Mammary epithelial cell (primary cell): ENCODE measurements at places on chromosomes 6 and 20.

- no peak for DNase-seq
Measured at GRCh38 chr6:167134448-167135328, 11.8 kb downstream of the CCR6 start.

- DNase-seq: no peak
Measured at GRCh38 chr6:69570106-69570505, 226.7 kb downstream of the LMBRD1 start.

- DNase-seq: no peak
Measured at GRCh38 chr6:111779660-111780059, 93.6 kb downstream of the FYN start.

GRCh38 chr6:158729906-158730540, 80.2 kb downstream of the SYTL3 start:
- no peak for DNase-seq

DNA sequence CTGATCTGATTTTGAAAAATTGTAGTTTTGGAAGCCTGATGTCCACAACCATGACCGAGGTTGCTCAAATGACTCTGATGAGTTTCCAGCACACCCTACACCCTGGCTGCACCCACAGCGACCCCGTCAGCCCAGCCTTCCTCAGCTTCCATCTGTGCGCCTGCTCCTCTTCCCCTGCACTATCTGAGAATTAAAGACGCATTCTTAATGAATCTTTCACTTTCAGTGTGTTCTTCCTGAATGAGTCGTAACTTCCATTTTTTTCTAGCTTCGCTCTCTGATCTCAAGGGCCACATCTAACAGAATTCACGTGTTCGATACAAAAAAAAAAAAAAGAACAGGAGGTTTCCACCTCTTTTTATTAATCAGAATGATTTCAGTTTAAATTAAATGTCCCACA, 21.3 kb upstream of the RREB1 start:
- no peak for DNase-seq

GRCh38 chr6:33272275-33273128, 627 bp downstream of the RPS18 start:
- DNase-seq: no peak

GRCh38 chr6:34110610-34111009, 35.3 kb downstream of the GRM4 start:
- no peak for DNase-seq

DNA sequence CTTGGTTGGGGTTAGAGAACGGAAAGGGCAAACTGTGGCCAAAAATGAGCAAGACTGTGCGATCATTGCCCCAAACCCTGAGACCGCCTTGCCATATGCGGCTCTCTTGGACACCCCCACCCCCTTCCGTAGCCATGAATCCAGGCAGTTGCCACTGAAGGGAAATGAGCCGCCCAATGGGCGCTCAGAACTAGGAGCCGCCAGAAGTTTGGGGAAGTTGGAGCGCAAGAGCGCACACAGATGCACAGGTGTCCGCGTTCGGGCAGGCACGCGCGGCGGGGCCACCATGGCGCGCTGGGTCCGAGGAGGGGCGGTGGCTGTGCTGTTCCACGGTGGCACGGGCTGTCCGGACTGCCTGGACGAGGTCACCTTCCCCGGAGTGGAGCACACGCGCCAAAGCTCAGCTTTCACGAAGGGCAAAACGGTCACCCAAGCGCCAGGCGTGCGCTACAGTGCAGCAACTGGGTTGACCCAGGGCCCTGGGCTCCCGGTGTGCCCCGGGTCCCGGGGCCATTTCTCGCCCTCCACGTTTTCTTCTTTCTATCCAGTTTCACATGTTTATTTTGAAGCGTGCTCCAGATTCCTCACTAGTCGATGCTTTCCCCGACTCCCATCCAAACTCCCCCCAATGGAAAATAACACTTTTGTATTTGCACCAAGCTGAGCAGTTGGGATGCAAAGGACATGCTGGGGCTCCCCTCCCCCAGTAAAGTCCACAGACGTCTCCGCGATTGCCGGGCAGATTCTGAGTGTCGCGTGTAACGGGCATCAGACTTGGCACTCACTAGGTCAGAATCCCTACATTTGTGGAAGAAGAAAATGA, 906 bp upstream of the PDE10A start:
- DNase-seq: peak; percentile 20

GRCh38 chr6:149843051-149843633, 21.0 kb downstream of the LRP11 start:
- no peak for DNase-seq

- DNase-seq: no peak
Measured at GRCh38 chr6:137968901-137969300, 101.8 kb downstream of the TNFAIP3 start.

DNA sequence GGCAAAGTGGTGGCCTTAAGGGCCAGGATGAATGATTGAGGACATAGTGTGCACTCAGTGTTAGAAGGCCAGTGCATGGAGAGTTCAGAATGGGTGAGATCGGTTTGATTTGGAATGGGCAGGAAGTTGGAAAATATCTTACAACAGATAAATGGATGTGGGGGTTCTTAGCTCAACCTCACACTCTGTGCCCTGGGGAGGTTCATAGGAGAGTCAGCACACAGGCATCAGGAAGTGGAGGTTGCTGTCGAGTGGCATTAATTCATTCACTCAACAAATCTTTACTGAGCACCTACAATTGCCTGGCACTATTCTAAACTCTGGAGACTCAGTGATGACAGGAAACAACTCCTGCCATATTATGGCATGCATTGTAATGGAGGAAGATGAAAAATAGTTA, 313.7 kb upstream of the SUPT3H start:
- no peak for DNase-seq

GRCh38 chr6:83867527-83868161, 8.2 kb downstream of the CYB5R4 start:
- peak; percentile 95 for DNase-seq

DNA sequence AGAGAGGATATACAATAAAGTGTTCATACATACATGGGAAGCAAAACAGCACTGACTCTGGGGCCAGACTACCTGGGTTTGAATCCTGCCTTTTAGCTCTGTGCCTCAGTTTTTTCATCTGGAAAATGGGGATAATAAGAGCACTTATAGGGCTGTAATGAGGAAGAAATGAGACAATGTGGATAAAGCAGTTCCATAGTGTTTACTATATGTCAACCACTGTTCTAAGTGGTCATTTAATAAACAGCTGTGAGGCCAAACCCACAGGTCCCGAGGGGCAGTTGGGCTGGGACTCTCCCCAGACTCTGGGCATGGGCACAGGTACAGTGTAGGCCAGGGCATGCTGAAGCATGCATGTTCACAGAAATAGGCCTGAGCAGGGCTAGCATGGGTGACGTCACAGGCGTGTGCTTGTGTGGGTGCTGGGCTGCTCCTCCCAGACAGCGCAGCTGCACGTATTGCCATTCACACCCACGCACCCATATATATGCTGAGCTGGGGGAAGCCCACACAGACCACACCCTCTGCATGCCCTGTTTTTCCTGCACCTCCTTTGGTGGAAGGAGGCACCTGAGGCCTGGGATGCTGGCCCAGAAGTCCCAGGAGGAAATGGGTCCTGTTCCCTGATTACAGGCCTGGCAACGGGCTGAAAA, 3.5 kb upstream of the PLCG1 start:
- peak; percentile 98 for DNase-seq

DNA sequence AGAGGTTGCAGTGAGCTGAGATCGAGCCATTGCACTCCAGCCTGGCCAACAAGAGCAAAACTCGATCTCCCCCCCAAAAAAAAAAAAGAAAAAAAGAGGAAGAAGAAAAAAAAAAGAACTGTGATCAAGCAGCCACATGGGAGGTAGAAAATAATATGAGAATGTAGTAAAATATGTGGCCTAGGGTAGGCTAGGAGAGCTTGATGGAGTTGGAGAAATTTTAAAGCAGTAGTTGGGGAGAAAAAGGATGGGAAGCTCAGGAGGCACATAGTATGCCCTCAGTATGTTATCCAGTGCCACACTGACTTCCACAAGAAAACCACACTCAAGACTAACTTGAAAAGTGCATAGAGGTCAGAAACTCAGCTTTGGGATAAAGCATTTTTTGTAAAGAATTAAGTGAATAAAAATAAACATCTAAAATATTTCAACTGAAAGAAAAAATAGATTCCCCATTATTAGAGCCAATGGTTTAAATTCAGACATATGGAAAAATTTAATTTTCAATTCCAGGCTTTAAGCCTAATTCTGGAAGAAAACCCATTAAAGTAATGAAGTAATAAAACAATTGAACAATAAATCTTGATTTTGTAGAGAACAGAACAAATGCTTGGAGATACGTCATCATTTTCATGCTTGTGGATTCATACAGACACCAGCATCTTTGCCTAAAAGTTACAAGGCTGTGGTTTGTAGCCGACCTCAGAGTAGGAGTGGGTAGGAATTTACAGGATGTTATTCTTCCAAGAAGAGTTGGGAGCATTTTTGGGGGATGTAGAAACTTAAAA, 34.7 kb downstream of the PLEKHG1 start:
- peak; percentile 36 for DNase-seq

- peak; percentile 53 for DNase-seq
Measured at GRCh38 chr20:10672624-10673127, 1.1 kb downstream of the JAG1 start.

GRCh38 chr6:217048-217659, 75.1 kb upstream of the DUSP22 start:
- DNase-seq: no peak

DNA sequence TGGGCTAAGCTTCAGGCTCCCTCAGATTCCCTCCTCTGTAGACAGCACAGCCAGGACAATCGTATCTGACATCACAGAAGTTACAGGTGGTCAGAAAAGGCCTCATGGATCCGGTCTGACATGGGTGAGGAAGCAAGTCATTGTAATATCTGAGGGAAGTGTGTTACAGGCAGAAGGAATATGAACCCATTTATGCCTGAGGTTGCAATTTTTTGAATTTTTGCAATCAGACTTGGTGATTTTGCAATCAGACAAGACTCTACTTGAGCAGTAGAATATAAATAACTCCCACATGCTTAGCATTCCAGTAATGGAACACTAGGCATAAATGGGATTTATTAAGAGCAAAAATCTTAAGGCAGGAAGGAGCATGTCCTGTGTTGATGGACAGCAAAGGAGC, 52.1 kb downstream of the CBLN4 start:
- peak; percentile 28 for DNase-seq

DNA sequence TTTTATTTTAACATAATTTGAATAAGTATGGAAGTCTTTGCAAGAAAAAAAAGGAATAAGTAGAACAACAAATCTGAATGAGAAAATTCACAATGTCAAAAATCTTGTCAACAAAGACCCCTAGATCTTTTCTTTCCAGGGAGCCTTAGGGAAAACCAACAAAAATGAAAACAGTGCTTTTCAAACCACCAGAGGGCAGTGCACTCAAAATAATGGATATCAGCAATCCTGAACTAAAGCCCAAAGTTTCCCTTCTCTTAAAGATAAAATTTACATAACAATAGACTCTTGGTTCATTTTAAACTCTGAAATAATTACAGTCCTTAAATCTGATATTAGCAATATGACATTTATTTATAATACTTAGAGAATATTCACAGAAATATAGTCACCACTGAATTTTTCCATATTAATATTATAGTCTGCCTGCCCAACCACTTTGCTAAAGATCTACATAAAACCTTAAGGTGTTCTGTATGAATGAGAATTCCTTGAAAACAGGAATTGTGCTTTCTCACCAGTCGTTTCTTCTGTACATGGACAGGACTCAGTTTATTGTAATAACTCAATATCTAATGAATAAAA, 105.3 kb upstream of the BMP5 start:
- DNase-seq: peak; percentile 8

GRCh38 chr6:14781772-14782525, 463.9 kb upstream of the JARID2 start:
- DNase-seq: no peak

DNA sequence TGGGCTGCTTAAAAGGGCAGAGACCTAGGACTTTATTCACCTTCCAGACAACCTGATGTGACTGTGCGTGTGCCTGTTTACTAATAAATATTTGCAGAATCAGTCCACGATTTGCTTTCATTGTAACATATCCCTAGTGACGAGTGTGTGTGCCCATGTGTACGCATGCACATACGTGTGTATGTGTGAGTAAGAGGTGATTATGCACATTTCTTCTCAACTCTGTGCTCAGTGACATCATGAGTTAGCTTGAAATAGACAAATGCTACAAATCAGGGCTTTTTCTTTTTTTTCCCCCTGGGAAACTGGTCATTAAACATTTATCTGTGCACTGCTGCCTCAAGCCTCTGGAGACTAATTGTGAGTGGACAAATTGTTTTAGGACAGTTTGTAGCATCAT, 242.6 kb upstream of the SOX4 start:
- no peak for DNase-seq

DNA sequence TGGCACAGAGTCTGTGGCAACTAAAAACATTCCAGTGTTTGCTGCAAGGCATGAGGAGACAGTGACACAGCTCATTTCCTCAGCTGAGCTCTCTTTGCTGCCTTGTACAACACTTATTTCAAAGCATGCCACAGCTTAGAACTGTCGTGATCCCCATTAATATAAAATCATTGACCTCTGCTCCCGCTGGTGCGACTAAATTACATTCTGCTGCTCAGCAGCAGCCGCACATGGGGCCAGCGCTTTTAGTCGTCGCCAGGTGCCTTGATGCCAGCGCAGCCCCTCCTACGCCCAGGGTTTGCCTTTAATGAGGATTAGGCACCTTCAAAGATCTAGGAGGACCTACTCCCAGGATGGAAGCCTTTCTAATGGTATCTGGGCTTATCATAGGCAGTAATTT, 717.9 kb upstream of the POU3F2 start:
- DNase-seq: no peak

DNA sequence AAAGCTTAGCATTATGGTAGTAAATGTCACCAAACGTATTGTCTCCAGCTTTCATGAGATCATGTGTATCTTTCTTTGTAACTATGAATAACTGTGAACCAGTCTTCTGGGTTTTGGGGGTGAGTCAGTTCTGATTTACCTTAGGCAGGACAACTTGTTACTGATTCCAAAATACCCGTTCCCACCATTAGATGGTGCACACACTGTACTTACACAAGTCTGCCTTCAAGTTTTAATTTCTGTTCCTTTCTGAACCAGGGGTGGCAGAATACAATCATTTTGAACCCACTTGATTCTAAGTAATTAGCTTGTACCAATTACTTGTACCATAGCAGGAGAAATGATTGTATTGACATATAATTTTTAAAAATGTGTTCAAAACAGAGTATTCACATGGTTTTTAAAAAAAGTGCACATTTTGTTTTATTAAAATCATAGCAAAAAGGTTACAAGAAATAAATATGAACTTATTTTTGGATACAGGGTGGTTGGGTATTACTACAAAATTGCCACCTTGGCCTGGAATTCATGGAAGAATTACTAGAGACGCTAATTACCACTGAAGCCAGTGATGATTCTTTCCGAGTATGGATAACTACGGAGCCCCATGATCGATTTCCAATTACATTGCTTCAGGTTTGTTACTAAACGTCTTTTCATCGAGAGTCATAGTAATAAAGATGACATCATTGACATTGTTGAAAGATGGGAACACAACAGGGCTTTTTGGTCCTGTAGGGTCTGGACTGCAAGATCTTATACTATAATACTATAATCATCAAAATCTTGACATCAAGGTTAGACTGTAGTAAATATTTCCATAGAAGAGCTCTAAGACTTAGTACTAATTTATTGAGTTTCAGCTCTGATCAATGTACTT, 75.2 kb upstream of the GLP1R start:
- DNase-seq: peak; percentile 83

GRCh38 chr6:43739642-43740091, 30.3 kb upstream of the VEGFA start:
- DNase-seq: no peak

- DNase-seq: no peak
Measured at GRCh38 chr6:15442467-15442866, 196.6 kb downstream of the JARID2 start.
